GM04503 (cell line): ENCODE measurements at places on chromosomes 16 and 17.
A peak's percentile ranks its signal among the peaks of the same experiment; 100 is the strongest.

DNA sequence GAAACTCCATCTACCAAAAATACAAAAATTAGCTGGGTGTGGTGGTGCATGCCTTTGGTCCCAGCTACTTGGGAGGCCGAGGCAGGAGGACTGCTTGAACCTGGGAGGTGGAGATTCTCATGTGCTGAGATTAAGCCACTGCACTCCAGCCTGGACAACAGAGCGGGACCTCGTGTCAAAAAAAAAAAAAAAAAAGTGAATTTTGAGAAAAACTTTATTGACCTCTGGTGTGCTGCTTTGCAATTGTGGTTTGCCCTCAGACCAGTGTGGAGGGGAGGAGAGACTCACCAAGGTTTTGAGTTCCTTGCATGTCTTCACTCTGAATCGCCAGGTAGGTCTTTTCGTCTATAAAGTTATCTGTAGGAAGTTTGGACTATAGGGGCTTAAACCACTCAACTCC lies 145.2 kb downstream of the CPPED1 start:
- DNase-seq: no peak

- DNase-seq: no peak
Observed at GRCh38 chr17:40022497-40022896, 7.3 kb downstream of the CSF3 start.

GRCh38 chr17:72940496-72940895 lies 152.0 kb downstream of the SLC39A11 start:
- no peak for DNase-seq

DNA sequence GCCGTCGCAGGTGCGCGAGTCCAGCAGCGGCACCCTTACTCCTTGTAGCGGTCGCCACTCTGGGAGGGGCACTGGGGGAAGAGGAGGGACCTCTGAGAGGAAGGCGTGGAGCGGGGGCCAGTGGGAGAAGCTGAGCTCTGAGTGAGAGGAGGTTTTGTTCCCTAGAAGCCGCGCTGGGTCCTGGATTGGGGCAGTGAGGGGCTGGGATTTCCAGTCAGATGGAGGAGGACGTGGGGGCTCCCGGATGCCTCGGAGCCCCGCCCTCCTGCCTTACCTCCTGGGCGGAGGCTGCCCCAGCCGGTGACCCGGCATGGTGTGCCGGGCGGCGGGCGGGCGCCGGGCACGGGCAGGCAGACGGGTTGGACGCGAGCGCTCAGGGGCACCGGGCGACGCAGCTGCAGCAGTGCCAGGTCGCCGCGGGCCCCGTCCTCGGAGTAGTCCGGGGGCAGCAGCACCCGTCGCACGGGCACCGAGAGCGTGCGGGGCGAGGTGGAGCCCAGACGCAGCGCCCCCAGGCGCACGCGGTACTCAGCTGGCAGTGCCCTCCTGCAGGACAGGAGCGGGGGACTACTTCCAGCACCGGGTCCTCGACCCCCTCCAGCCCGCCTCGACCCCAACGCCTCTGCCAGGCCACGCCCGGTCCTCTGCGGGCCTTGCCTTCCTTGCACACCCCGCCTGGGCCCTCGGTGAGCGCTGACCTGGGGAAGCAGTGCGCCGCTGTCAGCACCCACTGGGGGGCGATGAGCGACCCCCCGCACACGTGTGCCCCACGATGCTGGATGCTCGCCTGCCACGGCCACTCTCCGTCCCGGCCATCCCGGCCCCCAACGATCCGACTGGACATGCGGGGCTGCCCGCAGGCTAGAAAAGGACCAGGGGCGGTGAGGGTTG lies 2.0 kb downstream of the PRSS33 start:
- no peak for DNase-seq

DNA sequence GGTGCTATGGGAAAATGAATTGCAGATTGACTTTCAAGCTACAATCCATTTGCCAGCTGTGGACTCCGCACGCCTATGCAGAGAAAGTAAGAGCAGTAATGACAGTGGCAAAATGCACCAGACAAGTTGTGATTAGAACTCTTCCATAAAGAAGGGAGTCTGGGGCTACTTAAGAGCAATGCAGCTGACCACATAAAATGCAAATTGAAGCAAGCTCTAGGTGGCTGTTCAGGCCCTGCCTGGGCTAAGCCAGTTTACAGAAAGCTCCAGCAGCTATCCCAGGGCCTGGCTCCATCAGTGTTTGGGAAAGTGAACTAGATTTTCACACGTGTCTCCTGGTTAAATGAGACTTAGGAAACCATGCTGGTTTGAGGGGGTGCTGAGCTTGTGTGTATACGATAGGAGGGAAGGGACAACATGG lies 2.2 kb upstream of the MAP2K6 start:
- DNase-seq: no peak

- peak; percentile 88 for DNase-seq
Observed at GRCh38 chr17:21689604-21690003, 2.7 kb upstream of the KCNJ18 start.

GRCh38 chr16:21645261-21645721 lies 7.1 kb downstream of the IGSF6 start:
- DNase-seq: no peak

- no peak for DNase-seq
Observed at GRCh38 chr16:11063448-11064201, 119.3 kb downstream of the CLEC16A start.

GRCh38 chr17:67867591-67867990 lies 42.3 kb downstream of the BPTF start:
- no peak for DNase-seq

GRCh38 chr16:30518552-30518951 lies 7.8 kb downstream of the ZNF768 start:
- no peak for DNase-seq

DNA sequence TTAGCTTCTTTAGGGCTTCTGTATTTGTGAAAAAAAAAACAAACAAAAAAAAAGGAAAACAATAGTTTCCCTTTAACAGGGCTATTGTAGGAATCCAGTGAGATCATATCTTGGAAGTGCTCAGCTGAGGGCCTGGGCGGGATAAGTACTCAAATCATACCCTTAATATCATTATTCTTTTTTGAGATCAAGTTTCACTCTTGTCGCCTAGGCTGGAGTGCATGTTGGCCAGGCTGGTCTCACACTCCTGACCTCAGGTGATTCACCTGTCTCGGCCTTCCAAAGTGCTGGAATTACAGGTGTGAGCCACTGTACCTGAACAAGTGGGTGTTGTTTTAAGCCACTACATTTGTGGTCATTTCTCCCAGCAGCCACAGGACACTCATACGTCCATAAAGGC lies 87.0 kb downstream of the CDH13 start:
- no peak for DNase-seq

- DNase-seq: no peak
Observed at GRCh38 chr17:17636272-17636885, 44.9 kb upstream of the PEMT start.

GRCh38 chr17:50020841-50021599 lies 26.0 kb upstream of the DLX3 start:
- no peak for DNase-seq

DNA sequence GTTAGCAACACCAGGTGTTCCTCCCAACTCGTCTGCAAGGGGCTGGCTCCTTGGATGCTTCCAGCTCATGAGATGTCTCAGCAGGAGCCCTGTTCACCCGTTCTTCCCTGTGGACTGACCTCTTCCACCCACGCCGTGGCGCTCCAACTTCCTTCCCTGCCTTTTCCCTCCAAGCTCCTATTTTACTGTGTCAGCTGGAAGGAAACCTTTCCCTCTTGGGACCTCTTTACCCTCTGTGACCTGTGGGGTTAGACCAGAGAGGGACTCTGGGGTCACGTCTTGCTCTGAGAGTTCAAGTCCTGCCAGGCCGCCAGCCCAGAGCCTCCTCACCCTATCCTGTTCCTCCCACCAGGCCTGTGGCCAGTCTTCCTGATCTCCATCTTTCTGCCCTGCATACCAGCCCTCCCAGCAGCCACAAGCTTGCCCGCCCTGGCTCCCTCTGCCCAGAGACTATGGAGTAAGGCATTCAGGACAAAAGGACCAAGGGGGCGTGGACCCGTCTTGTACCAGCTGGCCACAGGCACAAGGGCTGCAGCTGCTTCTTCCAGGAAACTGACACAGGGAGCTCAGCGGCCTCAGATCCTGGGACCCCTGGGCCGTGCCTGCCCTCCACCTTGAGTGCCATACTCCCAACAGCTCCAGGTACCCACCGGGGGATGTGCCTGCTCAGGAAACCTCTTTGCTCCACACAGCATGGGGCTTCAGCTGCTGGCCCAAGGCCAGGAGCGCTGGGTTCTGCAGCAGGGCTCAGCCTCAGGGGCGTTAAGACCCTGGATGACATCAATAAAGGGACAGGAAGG lies 3.0 kb downstream of the PAQR4 start:
- no peak for DNase-seq

GRCh38 chr17:7018331-7018964 lies 4.4 kb upstream of the BCL6B start:
- no peak for DNase-seq

- DNase-seq: no peak
Observed at GRCh38 chr17:15470536-15470935, 3.1 kb upstream of the CDRT4 start.

- no peak for DNase-seq
Observed at GRCh38 chr16:68592466-68593337, 52.4 kb upstream of the CDH3 start.

GRCh38 chr17:77420095-77420803 lies 279.5 kb downstream of the SEC14L1 start:
- no peak for DNase-seq

DNA sequence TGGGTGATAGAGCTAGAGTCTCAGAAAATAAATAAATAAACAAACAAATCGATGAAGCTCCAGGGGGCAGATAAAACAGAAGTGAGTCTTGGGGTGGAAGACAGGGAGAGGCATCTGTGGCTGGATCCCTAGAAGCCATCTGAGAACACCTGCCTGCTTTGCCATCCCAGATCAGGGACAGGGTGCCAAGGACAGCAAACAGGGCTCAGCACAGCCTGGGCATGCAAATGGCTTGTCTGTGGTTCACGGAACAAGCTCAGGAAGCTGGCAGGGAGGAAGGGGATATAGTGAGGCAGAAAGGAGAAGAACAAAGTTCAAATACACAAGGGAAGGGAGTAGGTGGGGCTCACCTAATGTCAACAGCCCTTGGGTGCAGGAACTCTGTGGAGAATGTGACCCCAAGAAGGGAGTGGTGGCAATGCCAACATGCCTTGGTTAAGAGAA lies 27.5 kb downstream of the TRIM25 start:
- DNase-seq: no peak

- DNase-seq: no peak
Observed at GRCh38 chr16:81493755-81494433, 49.3 kb downstream of the CMIP start.

DNA sequence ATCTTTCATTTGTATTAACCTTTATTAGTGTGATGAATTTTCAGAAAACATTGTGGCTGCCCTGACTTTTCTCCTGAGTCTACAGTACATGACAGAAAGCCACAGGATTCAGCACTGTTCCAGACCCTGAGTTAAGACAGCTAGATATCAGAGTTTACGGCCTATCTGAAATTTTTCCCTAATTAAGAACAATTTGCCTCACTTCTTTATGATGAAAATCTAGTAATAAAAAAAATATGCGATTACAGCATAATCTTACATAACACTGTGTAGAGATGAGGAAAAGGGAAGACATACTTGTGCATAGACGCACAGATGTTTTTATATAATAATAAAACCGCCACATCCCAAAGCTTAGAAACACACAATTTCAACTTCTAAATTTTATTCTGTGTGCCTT lies 7.3 kb downstream of the SPOP start:
- no peak for DNase-seq

DNA sequence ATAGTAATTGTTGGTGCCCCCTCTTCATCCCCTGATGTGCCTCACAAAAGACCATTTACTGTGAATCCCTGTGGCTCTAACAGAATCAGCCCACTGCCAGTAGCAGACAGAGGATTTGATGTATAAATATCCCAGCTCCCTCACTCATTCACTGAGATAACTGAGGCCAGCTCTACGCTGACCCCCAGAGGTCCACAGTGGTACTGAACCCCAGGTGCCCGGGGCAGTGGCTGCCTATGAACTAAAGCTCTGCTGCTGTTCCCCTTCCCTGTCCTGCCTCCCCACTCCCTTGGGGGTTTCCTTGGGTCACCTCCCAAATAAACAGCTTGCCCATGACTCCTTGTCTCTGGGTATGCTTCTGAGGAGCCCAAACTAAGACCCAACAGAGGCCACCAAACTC lies 295.8 kb downstream of the FOXL1 start:
- DNase-seq: no peak

DNA sequence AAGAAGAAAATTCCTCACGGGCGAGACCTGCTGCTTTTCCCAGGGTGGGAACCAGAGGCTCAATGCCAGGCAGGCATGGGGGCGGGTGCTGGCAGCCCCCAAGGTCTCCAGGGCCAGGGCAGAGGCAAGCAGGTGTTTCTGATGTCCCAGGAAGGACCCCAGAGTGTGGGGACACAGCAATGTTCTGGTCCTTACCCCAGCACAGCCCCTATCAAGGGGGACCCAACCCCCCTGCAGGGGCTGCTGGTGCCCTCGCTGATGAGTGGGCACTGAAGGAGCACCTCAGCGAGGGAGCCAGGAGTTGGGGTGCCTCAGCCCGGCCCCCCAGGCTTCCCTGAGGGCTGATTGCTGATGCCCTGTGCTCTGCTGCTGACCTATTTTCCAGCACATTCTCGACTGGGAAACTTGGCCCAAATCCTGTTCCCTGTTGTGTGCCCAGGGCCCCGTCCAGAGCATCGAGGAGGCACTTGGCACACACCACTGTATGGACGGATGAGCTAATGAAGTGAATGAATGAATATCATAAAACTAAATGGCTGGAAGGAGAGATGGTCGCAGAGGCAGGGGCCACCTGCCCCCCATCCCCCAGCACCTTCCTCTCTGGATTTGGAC lies 2.8 kb downstream of the DBNDD1 start:
- DNase-seq: no peak

DNA sequence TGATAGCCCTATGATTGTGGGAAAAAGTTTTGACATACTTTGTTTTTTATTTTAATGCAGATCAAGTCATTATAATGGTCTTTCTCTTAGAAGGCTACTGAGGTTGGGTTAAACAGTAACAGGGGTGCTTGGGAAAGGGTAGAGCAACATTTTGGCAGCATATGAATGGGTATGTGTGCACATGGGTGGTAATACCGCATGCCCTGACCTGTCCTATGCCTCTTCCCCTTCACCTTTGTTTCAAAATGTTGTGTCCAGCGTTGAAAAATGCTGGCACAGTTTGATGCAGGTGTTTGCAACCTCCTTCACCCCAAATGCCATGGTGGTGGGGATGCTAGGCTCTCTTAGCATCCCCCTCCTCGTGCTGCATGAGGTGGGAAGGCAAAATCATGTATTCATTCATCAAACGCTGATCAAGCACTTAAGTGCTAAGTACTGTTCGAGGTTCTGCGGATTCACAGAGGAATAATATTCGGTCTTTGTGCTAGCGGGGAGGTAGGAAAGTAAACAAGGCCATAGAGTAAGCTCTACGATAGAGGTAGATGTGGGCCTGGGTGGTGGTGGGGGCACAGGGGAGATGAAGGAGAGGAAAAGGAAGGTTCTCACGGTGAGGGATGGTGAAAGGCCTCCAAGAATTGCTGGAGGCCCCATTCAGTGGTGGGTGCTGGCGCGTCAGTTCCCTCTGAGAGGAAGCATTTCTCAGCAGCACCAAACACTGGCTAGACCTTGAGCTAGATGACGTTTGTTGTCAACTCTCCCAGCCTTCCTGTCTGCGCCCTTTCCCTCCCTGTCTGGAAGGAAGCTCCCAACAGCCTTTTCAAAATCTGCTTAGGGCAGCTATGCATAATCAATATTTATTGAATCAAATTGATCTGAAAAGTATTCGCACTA lies 13.3 kb upstream of the MARCHF10 start:
- DNase-seq: no peak
